ENCODE measurements at places on chromosomes 12 and 14.
A peak's percentile ranks its signal among the peaks of the same experiment; 100 is the strongest.

- DNase-seq, result no peak
- peak overlapping the region; percentile 32 for H3K27ac ChIP-seq
- no peaks in the 10 kb centered on the region for H3K36me3 ChIP-seq
- no peaks in the 10 kb centered on the region for H3K27me3 ChIP-seq
- no peaks in the 10 kb centered on the region for H3K4me1 ChIP-seq
Observed at GRCh38 chr12:20372326-20373096, 4.2 kb downstream of the PDE3A start.

DNA sequence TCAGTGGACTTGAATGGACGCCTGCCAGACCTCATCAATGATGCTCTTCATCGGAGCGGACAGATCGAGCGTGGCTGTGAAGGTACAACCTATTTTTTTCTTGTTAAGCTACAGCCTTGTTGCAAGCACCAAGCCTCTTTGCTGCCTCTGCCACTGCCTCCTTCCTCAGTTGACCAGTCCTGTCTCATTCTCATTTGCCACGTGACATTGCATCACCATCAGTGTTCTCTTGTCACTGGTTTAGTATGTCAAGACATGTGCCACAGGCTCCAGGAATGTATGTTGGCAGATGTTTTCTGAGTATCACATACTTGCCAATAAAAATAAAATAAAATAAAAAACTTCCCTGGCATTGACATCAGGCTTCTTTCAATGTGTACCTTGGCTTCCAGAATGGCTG, 798.1 kb downstream of the NRXN3 start:
- H3K27ac ChIP-seq, result no peak overlapping the region
- no peak for DNase-seq
- H3K27me3 ChIP-seq, result no peaks in the 10 kb centered on the region
- no peaks in the 10 kb centered on the region for H3K36me3 ChIP-seq
- no peaks in the 10 kb centered on the region for H3K4me1 ChIP-seq

DNA sequence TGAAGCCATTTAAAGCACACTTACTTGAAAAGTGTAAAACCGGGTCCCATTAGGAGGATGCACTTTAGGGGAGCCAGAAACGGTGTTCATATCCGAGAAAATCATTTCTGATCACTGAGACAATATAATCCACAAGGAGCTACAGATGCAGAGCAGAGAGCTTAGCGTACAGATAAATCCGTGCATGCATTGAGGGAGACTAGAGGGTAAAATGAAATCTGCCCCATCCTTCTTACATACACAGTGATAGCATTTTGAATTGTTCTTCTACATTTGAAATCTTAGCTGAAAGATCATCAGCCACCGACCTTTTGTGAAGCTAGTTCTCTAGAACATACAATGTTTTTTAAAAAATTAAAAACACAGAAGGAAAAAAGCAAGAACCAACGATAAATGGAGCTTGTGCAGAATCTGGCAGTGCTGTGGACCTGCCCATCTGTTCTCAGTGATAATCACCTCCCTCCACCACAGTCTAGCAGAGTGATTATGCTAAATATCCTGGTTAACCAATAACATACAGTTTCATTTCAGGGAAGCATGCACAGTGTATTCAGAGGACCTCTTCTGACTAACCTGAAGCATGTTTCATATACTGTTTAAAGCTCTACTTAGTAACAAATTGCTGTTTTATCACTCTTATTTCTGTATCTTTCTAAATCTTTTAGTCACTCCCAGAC, 161.1 kb downstream of the PPFIA2 start:
- no peaks in the 10 kb centered on the region for H3K36me3 ChIP-seq
- DNase-seq, result no peak
- no peak overlapping the region for H3K27ac ChIP-seq
- H3K4me1 ChIP-seq, result no peaks in the 10 kb centered on the region
- H3K4me3 ChIP-seq, result no peak overlapping the region
- H3K27me3 ChIP-seq, result no peaks in the 10 kb centered on the region

DNA sequence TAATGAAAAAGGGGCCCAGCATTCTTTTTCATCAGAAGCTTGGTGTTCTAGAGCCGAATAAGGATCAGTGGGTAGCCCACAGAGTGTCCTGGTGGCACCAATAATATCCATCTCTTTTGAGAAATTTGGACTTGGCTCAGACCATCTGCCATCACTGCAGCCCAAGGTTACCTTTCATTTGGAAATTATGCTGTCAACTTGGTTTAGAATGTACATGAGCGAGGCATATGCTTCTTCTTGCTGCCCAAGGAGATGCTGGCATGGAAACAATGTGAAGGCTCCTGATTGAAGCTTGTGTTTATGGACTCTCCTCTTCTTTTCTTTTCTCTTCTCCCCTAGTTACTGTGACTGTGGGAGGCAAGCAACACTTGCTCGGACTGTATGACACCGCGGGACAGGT, 50.0 kb downstream of the GPHB5 start:
- no peaks in the 10 kb centered on the region for H3K27me3 ChIP-seq
- H3K4me3 ChIP-seq, result no peak overlapping the region
- no peaks in the 10 kb centered on the region for H3K36me3 ChIP-seq

- H3K27ac ChIP-seq, result no peak overlapping the region
- peaks cover 17% of the 10 kb centered on the region for H3K36me3 ChIP-seq
- DNase-seq, result no peak
- H3K4me3 ChIP-seq, result no peak overlapping the region
- no peaks in the 10 kb centered on the region for H3K27me3 ChIP-seq
Observed at GRCh38 chr14:91128699-91129098, 14.8 kb downstream of the DGLUCY start.

DNA sequence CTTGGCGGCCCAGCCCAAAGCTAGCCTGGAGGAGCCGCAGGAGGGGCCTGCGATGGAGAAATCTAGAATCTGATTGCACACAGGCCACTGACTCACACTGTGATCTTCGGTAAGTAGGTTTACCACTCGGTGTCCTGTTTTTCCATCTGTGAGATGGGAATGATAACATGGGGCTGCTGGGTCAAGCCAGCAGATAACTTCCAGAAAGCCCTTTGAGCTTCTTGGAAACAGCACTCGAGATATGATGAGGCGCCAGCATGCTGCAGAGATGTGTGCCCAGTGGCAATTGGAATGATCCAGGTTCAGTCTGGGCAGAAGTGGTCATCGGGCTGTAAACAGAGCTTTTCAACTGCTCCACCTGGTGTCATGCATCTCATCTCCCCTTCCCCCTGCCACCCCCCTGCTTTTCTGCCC, 771.3 kb upstream of the TBX3 start:
- H3K4me1 ChIP-seq, result no peaks in the 10 kb centered on the region
- H3K4me3 ChIP-seq, result no peak overlapping the region
- H3K27me3 ChIP-seq, result no peaks in the 10 kb centered on the region
- no peak for DNase-seq

GRCh38 chr12:113766879-113767878, 198.9 kb downstream of the RBM19 start:
- no peaks in the 10 kb centered on the region for H3K36me3 ChIP-seq
- no peaks in the 10 kb centered on the region for H3K4me1 ChIP-seq
- DNase-seq, result peak; percentile 4
- H3K27ac ChIP-seq, result no peak overlapping the region
- no peak overlapping the region for H3K4me3 ChIP-seq

DNA sequence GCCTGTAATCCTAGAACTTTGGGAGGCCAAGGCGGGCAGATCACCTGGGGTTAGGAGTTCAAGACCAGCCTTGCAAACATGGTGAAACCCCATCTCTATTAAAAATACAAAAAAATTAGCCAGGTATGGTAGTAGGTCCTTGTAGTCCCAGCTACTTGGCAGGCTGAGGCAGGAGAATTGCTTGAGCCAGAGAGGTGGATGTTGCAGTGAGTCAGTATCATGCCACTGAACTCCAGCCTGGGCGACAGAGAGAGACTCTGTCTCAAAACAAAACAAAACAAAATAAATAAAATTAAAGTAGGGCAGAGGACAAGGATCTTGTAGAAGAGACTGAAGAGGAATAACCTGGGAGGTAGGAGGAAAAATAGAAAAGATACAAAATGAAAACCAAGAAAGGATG, 45.5 kb upstream of the GUCY2C start:
- H3K4me1 ChIP-seq, result no peaks in the 10 kb centered on the region
- no peak overlapping the region for H3K27ac ChIP-seq
- DNase-seq, result no peak

DNA sequence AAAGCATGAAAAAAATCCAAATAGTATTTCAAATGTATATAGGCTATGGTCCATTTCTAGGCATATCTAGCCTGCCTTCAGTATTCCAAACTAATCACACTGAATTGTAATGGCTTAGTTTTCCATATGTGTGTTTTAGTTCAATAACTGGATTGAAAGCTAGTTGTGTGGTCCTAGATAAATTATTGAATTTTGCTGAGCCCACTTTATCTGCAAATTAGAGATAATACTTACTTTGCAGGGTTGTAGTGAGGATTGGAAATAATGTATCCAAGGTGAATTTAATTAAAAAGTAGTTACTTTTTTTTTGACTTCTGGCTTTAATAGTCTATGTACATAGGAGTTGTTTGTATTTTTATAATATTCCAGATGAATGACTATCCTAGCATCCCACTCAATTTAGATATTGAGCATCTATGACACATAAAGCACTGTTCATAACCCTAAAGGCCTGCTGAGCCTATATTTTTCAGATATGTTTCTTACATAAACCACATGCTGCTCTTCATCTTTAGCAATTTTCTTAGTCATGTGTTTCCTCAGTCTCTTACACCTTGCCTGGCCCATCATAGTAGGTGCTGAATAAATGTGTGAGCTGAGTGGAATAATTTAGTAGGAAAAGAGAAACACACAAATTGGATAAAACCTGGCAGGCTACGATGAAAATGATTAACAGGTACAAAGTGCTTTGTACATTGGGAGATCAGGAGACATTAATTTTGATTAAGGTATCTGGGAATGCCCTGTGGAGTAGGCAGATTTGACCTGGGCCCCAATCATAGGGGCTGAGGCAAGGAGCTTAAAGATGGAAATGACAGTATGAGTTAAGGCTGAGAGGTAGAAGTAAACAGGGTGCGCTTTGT, 1.1 kb upstream of the ATP23 start:
- H3K36me3 ChIP-seq, result no peaks in the 10 kb centered on the region
- no peaks in the 10 kb centered on the region for H3K27me3 ChIP-seq
- no peaks in the 10 kb centered on the region for H3K4me1 ChIP-seq
- DNase-seq, result peak; percentile 16
- H3K27ac ChIP-seq, result no peak overlapping the region

DNA sequence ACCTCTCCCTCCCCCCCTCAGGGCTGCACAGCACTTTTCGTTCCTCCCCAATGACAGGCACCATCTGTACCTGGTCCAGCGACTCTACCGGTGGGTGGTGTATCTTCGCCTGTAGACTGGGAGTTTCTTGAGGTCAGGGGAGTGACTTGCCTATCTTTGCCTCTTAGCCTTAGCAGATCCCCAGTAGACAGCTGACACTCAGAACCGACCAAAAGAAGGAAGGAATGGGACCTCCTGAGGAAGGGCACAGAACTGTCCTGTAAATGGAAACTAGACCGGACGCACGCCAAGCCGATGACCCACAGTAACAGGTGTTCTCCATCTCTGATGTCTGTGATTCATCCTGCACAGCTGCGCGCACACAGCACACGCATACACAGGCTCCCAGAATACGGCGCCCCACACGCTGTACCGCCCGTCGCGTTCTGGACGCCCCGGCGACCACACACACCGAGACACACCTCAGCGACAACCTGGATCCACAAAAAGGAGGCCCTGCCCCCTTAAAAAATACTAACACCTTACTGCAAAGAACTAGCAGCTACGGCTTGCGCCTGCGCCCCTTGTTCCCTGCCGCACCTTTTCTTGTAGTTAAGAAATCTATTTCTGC, 673 bp upstream of the TTC9 start:
- peak overlapping the region; percentile 66 for H3K4me3 ChIP-seq
- peak; percentile 60 for DNase-seq
- no peaks in the 10 kb centered on the region for H3K36me3 ChIP-seq

GRCh38 chr12:93813972-93814821, 137.0 kb downstream of the CRADD start:
- no peak overlapping the region for H3K4me3 ChIP-seq
- H3K27ac ChIP-seq, result peak overlapping the region; percentile 86
- peaks cover 2% of the 10 kb centered on the region for H3K4me1 ChIP-seq
- no peaks in the 10 kb centered on the region for H3K36me3 ChIP-seq

- no peaks in the 10 kb centered on the region for H3K27me3 ChIP-seq
- H3K4me1 ChIP-seq, result no peaks in the 10 kb centered on the region
- no peak overlapping the region for H3K4me3 ChIP-seq
- no peak for DNase-seq
- no peak overlapping the region for H3K27ac ChIP-seq
- H3K36me3 ChIP-seq, result no peaks in the 10 kb centered on the region
Observed at GRCh38 chr14:34359420-34360117, 102.5 kb downstream of the SPTSSA start.

DNA sequence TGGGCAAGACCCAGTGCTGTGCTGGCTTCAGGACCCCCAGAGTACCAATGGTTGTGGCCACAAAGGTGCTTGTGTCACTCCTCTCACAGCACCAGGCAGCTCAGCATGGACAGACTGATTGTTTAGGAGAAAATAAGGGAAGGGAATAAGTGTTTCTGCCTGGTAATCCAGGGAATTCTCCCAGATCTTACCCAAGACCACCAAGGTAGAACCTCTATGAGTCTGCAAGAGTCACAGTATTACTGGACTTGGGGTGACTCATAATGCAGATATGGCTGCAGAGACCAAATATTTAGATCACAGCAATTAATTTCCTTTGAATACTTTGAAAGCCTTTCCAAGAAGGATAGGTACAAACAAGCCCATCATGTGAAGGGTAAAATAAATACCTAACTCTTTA, 1178.3 kb upstream of the FLRT2 start:
- DNase-seq, result no peak
- no peaks in the 10 kb centered on the region for H3K27me3 ChIP-seq
- no peak overlapping the region for H3K4me3 ChIP-seq
- H3K4me1 ChIP-seq, result no peaks in the 10 kb centered on the region
- no peak overlapping the region for H3K27ac ChIP-seq

DNA sequence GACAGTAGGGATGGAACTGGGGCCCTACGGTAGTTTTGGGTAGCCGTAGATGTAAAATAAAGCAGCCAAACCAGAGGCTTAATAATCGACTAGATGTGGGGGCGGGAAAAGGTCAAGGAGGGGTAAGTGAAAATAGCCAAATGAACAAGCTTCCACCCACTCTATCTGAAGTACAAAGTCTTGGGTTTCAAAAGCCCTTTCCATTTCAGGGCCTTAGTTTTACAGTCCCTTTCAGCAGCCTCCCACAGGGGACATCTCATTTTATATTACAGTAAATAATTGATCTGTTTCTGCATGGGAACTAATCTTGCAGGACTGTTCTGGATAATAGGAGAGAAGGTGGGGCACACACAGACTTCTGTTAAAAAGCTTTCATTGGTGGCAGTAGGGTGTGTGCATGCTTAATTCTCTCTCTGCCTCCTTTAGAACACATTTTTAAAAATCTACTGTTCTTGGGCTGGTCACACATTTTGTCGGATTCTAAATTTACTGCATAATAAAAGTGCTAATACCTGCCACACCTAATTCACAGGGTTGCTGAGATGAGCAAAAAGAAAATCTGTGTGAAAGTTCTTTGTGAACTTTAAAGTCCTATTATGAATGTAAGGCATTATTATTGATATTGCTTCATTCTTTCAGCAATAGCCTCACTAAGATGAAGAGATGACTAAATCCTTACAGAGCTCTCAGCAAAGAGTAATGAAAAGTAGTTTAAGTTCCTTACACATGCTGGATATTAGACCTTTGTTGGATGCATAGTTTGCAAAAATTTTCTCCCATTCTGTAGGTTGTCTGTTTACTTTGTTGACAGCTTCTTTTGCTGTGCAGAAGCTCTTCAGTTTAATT, 104.6 kb downstream of the ITPR2 start:
- H3K36me3 ChIP-seq, result no peaks in the 10 kb centered on the region
- DNase-seq, result no peak
- H3K27me3 ChIP-seq, result no peaks in the 10 kb centered on the region
- H3K27ac ChIP-seq, result no peak overlapping the region

Data from kidney (tissue), 22 donors.